Activated CD4-positive, alpha-beta T cell treated with anti-CD3 and anti-CD28 coated beads for 1 hour (primary cell): ENCODE measurements at places on chromosomes 4 and X.

DNA sequence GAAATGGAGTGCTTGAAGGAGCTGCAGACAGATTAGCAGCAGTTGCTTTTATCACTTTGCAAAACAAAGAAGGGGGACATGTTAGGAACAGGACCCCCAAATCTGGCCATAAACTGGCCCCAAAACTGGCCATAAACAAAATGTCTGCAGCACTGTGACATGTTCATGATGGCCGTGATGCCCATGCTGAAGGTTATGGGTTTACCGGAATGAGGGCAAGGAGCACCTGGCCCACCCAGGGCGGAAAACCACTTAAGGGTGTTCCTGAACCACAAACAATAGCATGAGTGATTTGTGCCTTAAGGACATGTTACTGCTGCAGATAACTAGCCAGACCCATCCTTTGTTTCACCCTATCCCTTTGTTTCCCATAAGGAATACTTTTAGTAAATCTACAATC lies 79.6 kb upstream of the GC start:
- DNase-seq = no peak

- DNase-seq = no peak
Observed at GRCh38 chrX:18886005-18886343, 97.9 kb downstream of the PHKA2 start.

GRCh38 chr4:97027728-97028410 lies 1115.4 kb downstream of the STPG2 start:
- no peak for DNase-seq

DNA sequence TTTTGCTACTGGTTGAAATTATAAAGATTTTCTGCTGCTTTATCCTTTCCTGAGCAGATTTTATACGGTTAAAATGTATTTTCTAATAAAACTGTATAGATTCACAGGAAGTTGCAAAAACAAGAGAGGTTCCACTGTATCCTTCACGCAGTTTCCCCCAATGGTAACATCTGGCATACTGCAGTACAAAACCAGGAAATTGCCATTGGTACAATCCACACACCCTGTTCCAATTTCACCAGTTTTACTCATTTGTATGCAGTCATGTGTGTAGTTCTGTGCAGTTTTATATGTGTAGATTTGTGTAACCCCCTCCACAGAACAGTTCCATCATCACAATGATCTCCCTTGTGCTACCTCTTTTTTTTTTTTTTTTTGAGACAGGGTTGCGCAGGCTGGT lies 20.0 kb downstream of the DDX3X start:
- no peak for DNase-seq

- no peak for DNase-seq
Observed at GRCh38 chrX:131081772-131082740, 23.9 kb downstream of the ARHGAP36 start.

GRCh38 chrX:8504451-8504850 lies 39.8 kb downstream of the VCX3B start:
- no peak for DNase-seq

DNA sequence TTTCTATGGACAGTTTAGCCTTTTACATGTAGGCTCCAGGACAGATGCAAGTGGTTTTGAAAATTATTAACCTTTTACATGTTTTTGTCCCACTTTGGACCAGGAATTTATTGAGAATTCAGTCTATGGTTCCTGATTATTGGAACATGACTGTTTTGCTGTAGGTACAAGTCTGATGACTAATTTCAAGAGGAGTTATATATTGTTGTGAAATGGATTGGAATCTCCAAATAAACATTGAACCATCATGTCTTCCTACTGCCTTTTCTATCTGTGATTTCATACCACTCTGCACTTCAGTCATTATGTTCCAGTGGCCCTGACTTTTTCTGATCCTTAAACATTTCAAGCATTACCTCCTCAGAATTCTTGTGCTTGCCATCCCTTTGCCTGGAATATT lies 35.9 kb downstream of the TBC1D19 start:
- DNase-seq = no peak

DNA sequence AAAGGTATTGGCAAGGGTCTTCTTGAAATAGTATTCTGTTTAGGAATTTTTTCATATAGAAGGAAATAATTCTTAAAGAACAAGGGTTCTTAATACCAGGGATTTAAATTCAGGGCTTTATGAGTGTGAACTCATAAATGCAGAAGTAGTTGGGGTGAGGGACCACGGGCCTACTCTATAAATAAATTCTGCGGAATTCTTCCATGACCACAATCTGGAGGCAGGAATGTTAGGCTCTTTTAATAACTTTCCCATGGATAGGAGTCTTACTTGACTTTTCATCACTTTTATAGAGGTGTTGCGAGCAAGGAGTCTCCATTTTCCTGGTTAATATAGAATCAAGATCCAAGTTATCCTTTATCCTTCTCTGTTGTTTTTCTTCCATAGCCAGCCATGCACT lies 76.7 kb upstream of the SLC4A4 start:
- DNase-seq = no peak

DNA sequence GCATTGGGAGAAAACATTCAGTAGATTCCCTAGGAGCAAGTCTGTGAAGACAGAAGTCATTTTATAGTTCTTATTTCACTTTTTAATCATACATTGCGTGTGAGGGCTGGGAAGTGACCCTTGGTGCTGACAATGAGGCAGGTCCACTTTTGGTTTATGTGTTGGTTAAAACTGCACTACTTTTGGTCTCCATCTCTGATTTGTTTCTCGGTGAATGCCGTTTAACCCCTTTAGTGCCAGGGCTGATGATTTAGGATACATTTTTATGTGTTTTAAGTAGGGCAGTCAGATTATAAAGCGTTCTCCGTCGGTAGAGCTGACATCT lies 110.4 kb downstream of the AFF1 start:
- no peak for DNase-seq
